ENCODE measurements at places on chromosomes 5 and 9.
A peak's percentile ranks its signal among the peaks of the same experiment; 100 is the strongest.

- DNase-seq, result no peak
- no peak overlapping the region for H3K4me3 ChIP-seq
- H3K27ac ChIP-seq, result no peak overlapping the region
- H3K4me1 ChIP-seq, result no peaks in the 10 kb centered on the region
- no peaks in the 10 kb centered on the region for H3K36me3 ChIP-seq
Measured at GRCh38 chr5:147072622-147073021, 162.2 kb upstream of the STK32A start.

DNA sequence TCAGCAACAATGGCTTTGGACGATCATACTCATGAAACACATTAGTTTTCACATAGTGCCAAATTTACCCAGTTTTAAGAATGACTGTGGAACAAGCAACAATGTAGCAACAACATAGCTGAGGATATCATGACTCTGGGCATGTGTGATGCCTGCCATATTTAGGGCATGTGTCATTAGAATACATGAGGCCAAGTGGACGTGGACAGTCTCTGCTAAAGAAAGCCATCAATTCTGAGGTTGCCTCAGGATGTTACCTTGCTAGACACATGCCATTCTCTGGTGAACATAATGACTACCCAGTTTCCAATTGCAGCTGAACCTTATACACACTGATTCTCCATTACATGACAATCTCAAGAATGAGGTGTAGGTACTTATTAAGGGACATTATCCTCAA, 103.3 kb upstream of the ADAMTS19 start:
- H3K36me3 ChIP-seq, result no peaks in the 10 kb centered on the region
- no peaks in the 10 kb centered on the region for H3K4me1 ChIP-seq
- no peak for DNase-seq
- H3K27ac ChIP-seq, result no peak overlapping the region
- no peaks in the 10 kb centered on the region for H3K27me3 ChIP-seq

- peaks cover 23% of the 10 kb centered on the region for H3K27me3 ChIP-seq
- no peak overlapping the region for H3K27ac ChIP-seq
- peaks cover 12% of the 10 kb centered on the region for H3K4me1 ChIP-seq
Measured at GRCh38 chr5:36688722-36689121, 82.3 kb downstream of the SLC1A3 start.

- H3K27ac ChIP-seq, result no peak overlapping the region
- no peaks in the 10 kb centered on the region for H3K36me3 ChIP-seq
- no peaks in the 10 kb centered on the region for H3K27me3 ChIP-seq
Measured at GRCh38 chr5:112049738-112050137, 292.7 kb upstream of the NREP start.

DNA sequence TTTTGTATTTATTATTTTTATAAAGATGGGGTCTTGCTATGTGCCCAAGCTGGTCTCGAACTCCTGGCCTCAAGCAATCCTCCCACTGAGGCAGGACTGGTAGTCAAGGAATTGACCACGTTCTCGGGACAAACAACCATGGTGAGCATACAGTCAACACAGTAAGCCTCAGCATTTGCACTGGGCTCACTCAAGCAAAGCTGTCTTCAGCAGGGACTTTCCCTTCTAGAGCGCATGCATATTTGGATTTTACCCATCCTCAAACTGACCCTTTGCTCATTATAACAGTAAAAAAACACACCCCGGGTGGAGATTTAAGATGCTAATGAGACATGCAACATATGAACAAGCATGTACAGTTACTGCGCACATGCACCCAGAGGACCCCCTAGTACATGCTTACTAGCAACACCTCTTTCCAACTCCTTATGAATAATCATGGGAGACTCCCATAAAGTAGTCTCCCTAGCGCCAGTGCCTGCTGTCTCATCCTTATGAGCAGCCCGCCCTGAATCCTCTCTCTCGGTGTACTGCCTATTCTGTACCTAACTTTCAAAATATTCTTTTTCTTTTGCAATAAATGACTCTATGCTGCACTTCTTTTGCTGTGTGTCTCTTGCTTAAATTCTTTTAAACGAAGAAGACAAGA, 41.5 kb downstream of the C5orf22 start:
- no peak overlapping the region for H3K27ac ChIP-seq
- no peak overlapping the region for H3K4me3 ChIP-seq
- H3K4me1 ChIP-seq, result peaks cover 19% of the 10 kb centered on the region
- DNase-seq, result no peak

DNA sequence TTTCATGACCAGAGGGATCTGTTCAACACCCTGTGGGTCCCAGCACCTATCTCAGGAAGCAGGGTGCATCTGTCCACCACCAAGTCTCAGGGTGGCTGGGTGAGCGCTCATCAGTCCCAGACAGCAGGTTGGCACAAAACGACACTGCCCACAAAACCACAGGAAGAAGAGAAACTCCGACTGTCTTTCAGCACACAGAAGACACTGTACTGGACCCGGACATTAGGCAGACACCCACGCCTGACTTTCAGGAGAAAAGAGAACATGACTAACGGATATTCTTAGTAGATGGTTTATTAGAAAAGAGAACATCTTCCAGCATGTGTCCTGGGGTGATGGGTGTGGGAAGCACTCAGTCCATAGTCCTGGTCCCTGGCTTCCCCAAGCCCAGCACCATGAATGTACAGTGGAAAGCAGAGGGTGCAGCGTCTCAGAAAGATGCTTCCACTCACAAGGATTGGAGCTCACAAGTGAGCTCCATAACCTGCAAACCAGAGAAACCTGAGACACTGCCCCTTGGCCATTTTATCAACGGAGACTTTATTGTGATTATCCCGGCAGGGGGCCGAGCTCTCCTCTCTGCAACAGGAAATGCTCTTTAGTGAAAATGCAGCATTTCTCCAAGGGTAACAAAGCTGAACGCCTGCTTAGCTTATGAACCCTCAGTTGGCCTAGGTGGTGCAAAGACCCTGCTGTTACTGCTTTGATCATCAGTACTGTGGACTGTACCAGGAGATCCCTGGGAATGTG, 35.8 kb upstream of the LCP2 start:
- DNase-seq, result peak; percentile 53
- no peaks in the 10 kb centered on the region for H3K36me3 ChIP-seq

DNA sequence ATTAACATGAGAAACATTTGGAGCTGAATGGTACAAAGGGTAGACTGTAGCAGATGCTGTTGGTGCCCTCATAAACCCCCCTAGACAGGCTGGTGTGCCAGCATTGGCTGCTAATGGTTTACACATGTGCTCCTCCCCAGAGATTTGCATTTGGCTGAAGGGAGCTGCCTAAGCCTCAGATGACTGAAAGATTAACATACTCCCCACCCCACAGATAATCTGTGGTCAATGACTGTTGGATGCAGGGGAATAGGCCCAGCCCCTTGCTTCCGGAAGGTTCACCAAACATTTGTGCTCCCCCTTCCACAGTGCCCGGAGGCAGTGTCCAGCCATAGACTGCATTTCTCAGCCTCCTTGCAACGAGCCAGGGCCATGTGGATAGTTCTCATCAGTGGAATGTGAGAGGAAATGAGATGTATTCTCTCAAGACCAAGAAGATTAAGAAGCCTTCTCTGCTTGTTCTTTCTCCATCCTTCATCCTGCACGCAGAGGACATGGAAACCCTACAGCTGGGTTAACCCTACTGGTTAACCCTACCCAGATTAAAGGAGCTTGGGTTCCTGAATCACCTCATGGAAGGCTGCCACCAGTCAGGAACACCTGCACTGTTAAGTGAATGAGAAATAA, 79.6 kb downstream of the PHAX start:
- H3K4me1 ChIP-seq, result peaks cover 36% of the 10 kb centered on the region
- no peaks in the 10 kb centered on the region for H3K36me3 ChIP-seq
- H3K4me3 ChIP-seq, result no peak overlapping the region
- H3K27me3 ChIP-seq, result no peaks in the 10 kb centered on the region

DNA sequence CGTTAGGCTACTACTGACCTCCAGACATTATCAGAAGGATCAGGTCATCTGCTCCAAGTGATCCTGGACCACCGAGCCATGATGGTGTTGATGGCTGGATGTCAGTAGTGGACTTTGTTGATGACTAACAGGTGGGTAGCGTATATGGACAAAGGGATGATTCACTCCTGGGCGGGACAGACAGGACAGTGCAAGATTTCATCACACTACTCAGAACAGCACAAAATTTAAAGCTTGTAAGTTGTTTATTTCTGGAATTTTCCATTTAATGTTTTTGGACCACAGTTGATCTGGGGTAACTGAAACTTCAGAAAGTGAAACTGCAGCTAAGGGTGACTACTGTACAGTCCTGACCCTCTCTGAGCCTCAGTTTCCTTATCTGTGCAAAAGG, 12.7 kb downstream of the PDGFRB start:
- H3K36me3 ChIP-seq, result no peaks in the 10 kb centered on the region
- H3K27ac ChIP-seq, result no peak overlapping the region
- DNase-seq, result no peak
- H3K27me3 ChIP-seq, result no peaks in the 10 kb centered on the region
- H3K4me3 ChIP-seq, result no peak overlapping the region

GRCh38 chr9:93143830-93144530, 9.9 kb upstream of the NINJ1 start:
- peak; percentile 34 for DNase-seq
- peaks cover 29% of the 10 kb centered on the region for H3K36me3 ChIP-seq
- H3K27me3 ChIP-seq, result no peaks in the 10 kb centered on the region
- no peak overlapping the region for H3K4me3 ChIP-seq
- H3K27ac ChIP-seq, result peak overlapping the region; percentile 82

DNA sequence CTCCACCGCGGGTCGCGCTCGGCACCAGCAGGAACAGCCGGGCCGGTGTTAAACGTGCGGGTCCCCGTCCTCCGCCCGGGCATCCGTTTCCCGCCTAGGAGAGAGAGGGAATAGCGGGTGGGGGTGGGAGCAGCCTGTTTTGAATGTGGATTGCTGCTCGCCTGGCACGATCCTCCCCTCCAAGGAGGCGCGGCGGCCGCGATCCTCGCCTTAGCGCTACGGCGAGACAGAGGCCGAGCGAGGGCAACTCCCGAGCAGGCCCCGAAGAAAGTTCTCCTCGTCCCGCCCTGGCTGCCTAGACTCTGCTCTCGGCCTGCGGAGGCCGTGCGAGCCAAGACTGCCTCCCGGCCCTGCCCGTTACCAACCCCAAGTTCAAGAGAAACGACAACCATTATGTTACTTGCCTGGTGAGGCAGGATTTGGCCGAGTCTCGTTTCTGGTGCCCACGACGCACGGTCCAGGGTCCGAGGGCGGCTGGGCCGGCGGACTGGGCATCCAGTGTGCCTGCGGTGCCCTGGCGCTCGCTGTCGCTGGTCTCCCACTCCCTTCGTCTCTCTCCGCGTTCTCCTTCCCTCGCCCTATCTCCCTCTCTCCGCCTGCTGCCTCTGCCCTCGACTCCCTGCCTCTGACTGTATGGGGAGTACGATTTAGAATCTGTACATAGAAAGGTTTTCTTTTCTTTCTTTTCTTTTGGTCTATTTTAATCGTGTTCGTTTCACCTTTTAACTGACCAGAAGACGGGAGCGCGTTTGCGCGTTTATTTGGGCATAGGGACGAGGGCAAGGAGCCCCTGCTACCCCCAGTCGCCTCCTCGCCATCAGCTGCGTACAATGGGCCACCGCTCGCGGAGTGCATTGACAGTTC, 724 bp downstream of the NR2F1-AS1 start:
- H3K4me1 ChIP-seq, result peaks cover 11% of the 10 kb centered on the region
- H3K4me3 ChIP-seq, result peak overlapping the region; percentile 49
- no peak overlapping the region for H3K27ac ChIP-seq
- no peak for DNase-seq
- peaks cover 47% of the 10 kb centered on the region for H3K27me3 ChIP-seq
- peaks cover 3% of the 10 kb centered on the region for H3K36me3 ChIP-seq

GRCh38 chr9:15140051-15140450, 167.0 kb downstream of the TTC39B start:
- H3K27ac ChIP-seq, result no peak overlapping the region
- no peak overlapping the region for H3K4me3 ChIP-seq
- H3K27me3 ChIP-seq, result peaks cover 8% of the 10 kb centered on the region
- no peaks in the 10 kb centered on the region for H3K36me3 ChIP-seq
- H3K4me1 ChIP-seq, result peaks cover 8% of the 10 kb centered on the region

- peaks cover 8% of the 10 kb centered on the region for H3K27me3 ChIP-seq
- H3K36me3 ChIP-seq, result no peaks in the 10 kb centered on the region
- H3K4me1 ChIP-seq, result no peaks in the 10 kb centered on the region
- DNase-seq, result no peak
Measured at GRCh38 chr9:69342769-69343168, 17.8 kb downstream of the ENTREP1 start.

- H3K4me1 ChIP-seq, result peaks cover 32% of the 10 kb centered on the region
- H3K4me3 ChIP-seq, result no peak overlapping the region
- H3K27ac ChIP-seq, result no peak overlapping the region
Measured at GRCh38 chr5:135386886-135387628, 12.0 kb downstream of the MACROH2A1 start.

DNA sequence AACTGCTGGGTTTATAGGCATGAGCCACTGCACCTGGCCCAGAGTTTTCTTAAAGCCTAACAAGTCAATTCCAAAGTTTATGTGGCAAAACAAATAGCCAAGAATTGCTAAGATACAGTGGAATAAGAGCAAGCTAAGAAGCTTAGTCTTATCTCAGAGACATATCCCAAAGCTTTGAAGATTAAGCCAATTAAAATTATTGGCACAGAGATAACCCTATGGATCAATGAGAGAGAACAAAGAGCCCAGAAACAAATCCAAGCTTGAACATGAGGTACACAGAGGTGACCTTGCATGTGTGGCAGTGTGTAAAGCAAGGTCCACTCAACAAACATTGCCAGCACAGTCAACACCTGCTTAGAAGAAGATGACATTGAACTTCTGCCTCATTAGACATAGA, 13.3 kb downstream of the BTNL3 start:
- DNase-seq, result no peak
- no peaks in the 10 kb centered on the region for H3K36me3 ChIP-seq
- H3K4me1 ChIP-seq, result no peaks in the 10 kb centered on the region
- H3K27me3 ChIP-seq, result peaks cover 2% of the 10 kb centered on the region

DNA sequence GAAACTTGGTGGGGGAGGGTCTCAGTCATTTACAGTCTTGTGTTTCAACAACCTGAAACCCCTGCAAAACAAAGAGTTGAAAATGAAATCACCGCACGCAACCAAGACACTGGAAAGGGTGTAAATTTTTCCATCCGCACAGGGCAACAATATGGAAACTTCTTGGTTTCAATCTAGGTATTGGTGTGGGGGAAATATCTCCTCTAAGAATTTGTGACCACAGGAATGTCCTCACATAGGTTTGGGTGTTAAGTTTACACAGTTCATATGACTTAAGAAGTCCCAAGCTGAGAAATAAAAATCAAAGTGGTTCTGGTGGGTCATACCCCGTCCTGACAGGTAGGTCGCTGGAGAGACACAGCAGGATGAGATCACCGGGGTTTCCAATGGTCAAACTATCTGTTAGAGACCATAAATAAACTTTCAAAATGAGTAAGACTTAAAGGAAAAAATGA, 51.9 kb upstream of the PIP5K1B start:
- H3K27ac ChIP-seq, result peak overlapping the region; percentile 95
- peak overlapping the region; percentile 18 for H3K4me3 ChIP-seq
- peak; percentile 22 for DNase-seq
- H3K36me3 ChIP-seq, result peaks cover 6% of the 10 kb centered on the region

GRCh38 chr9:89466451-89467277, 31.2 kb downstream of the SEMA4D start:
- peaks cover 88% of the 10 kb centered on the region for H3K36me3 ChIP-seq
- H3K4me3 ChIP-seq, result peak overlapping the region; percentile 30
- no peak for DNase-seq

GRCh38 chr5:79743846-79744605, 54.4 kb downstream of the CMYA5 start:
- H3K36me3 ChIP-seq, result no peaks in the 10 kb centered on the region
- DNase-seq, result no peak
- H3K4me1 ChIP-seq, result no peaks in the 10 kb centered on the region
- H3K27me3 ChIP-seq, result peaks cover 14% of the 10 kb centered on the region
- H3K4me3 ChIP-seq, result no peak overlapping the region
- no peak overlapping the region for H3K27ac ChIP-seq

All from activated T-helper 2 cell treated with anti-CD3 and anti-CD28 coated beads, Interferon-gamma antibody, Interleukin-2, Interleukin-4, amounts not matched to agents 10 μg/mL and 5 μg/mL and 100 μg/mL, durations not matched to agents 14 hours and 24 hours and 36 hours (primary cell).